ENCODE measurements at places on chromosomes 6 and 20.

DNA sequence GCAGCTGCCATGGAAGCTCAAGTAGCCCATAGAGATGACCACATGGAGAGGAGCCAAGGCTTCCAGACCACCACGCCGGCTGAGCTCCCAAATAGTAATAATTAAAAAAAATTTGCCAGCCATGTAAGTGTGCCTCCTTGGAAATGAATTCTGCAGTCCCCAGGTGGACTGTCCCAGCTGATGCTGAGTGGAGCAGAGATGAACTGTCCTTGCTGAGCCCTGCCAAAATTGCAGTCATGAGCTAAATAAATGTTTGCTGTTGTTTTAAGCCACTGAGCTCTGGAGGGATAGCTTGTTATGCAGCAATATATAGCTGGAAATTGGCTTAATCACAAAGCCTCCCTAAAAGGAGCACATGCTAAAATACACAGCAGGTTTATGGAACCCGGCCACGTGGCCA is 55.6 kb upstream of the SNRPB2 start:
- DNase-seq, result no peak

DNA sequence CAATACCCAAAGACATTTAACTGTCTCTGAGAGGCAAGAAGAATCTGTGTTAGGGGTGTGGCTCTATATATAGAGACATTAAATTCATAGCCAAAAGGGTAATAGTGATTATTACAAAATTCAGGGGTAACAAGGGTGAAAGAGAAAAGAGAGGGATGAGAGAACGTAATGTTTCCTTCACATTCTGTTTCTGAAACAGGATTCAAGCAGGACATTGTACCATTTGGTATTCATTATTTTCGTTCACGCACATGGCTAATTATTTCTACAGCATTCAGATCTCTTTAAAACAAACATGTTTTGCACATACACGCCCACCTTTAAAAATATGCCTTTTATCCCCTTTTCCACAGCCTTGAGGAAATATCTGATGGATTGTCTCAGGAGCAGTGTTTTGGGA is 122.7 kb downstream of the GMPR start:
- no peak for DNase-seq

- no peak for DNase-seq
These were observed 536.8 kb downstream of the EYS start for GRCh38 chr6:65170273-65170672.

DNA sequence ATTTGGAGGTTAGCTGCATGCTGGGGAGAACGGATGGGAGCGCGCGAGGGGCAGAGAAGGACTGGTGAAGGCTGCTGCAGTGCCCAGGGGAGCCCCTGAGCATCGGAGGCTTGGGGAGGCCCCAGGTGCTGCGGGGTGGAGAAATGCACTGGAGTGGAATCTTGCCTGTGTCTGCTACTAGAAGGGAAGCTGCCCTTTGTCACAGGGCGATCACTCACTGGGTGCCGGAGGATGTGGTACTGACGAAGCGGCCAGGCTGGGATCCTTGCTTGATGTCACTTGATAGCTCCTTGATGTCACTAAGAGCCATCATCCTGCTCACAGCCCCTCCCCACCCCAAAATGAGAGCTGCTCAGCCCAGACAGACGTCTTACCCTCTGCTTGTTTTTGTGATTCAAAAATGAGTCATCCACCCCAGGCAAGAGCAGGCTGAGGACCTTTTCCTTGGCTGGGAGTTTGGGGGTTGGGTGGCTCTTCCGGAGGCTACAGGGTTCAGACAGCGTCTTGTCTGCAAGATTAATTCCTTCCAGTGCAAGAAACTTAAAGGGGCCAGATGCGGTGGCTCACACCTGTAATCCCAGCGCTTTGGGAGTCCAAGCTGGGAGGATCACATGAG is 62.6 kb upstream of the PMEPA1 start:
- peak; percentile 60 for DNase-seq

GRCh38 chr6:32432050-32432450 is 7.6 kb upstream of the HLA-DRA start:
- DNase-seq, result no peak

GRCh38 chr6:141097471-141097870 is 1035.3 kb upstream of the GJE1 start:
- no peak for DNase-seq

DNA sequence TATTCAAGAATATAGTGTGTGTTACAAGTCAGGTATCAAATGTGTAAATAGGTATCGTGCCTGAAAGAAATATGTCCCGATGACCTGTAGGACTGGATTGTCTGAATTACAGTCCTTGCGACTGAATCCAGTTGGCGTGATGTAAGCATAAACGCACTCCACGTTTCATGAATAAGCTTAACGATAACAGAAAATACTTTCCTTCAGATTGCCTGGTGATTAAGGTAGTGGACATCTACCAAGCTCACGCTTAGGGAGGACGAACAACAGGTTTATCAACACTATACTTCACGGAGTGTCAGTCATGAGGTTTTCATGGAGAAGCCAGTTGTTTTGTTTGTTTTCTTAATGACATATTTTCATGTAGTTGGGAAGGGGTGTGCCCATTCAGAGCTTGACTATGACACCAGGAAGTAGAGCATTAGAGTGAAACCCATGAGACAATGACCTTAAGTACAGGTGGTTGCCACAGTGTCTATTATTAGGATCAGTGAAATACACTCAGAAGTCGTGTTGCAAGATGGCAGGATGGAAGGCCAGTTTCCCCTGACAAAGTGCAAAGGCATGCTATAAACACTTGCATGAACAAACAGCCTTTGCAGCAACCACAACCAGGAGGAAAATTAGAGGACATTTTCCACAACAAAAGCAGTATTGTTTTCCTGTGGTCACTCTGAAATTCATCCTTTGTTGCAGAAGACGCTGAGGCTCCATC is 305.8 kb upstream of the PRDM1 start:
- DNase-seq, result no peak

DNA sequence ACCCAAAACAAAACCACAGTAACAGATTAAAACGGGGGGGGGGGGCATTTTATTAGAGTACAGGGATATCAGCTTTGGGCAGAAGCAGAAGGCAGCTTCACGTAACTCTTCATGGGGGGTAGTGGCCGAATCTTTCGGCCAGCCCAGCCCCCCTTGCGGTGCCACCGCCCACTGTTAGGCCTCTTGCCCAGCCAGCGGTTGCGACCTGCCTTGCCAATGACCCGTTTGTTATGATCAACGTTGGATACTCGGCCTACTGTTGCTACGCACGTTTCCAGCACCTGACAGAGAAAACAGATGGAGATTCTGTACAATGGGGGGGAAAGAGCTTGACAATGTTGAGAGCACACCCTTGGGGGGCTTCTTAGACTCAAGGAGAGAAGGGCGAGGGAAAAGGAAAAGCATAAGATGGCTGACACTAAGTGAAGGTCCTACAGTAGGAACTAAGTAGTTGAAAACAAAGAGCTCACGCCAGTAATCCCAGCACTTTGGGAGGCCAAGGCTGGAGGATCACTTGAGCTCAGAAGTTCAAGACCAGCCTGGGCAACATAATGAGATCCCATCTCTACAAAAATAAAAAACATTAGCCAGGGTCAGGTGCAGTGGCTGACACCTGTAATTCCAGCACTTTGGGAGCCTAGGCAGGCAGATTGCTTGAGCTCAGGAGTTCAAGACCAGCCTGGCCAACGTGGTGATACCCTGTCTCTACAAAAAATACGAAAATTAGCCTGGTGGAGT is 724 bp upstream of the CUL7 start:
- no peak for DNase-seq

DNA sequence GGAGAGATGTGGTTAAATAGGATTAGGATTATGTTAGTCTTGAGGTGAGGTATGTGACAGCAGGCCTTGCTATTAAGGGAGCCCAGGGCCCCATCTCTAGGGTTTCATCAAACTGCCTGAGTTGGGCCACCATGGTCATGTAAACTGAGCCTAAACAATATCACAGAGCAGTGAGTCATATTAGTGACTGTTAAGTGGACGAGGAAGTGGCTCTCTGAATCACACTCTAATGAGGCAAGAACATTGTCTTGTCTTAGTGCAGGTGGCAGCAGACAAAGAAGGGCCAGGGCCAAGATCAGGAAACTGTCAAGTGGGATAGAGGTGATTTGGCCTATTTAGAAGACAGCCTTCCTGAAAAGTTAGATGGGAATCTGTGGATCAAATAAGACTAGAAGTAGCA is 23.1 kb downstream of the ENPP3 start:
- DNase-seq, result no peak

Measured in activated CD4-positive, alpha-beta memory T cell treated with anti-CD3 and anti-CD28 coated beads for 36 hours (primary cell).